AG20443 (cell line): ENCODE measurements at places on chromosomes 11 and 22.

DNA sequence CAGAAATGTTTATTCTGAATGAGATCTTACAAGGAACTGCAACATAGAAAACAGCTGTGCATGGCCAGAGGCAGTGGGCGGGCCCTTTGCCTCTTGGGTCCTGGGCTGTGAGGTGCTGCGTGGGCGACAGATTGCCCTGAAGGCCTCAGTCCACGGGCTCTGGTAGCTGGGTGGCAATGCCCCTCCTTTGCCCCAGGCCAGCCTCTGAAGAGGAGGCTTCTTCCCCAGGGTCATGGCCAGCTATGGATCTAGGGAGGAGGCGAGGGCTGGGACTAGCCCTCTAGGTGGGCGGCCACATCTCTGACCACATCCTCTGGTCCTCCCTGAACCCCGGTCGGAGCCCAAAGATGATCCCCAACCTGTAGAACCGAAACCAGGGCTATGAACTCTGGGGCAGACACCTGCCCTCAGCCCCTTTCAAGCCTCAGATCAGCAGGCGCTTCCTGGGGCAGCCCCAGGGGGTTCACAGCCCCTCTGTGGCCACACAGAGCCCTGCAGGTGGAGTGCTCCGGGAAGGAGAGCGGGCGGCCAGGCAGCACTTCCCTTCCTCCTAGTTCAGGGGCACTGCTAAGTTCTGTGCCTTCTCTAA is 6.6 kb upstream of the CDC42BPG start:
- DNase-seq, result no peak

GRCh38 chr11:73028611-73029010 is 113.5 kb downstream of the FCHSD2 start:
- no peak for DNase-seq

GRCh38 chr11:870127-870413 is 27.4 kb downstream of the TSPAN4 start:
- DNase-seq, result no peak

DNA sequence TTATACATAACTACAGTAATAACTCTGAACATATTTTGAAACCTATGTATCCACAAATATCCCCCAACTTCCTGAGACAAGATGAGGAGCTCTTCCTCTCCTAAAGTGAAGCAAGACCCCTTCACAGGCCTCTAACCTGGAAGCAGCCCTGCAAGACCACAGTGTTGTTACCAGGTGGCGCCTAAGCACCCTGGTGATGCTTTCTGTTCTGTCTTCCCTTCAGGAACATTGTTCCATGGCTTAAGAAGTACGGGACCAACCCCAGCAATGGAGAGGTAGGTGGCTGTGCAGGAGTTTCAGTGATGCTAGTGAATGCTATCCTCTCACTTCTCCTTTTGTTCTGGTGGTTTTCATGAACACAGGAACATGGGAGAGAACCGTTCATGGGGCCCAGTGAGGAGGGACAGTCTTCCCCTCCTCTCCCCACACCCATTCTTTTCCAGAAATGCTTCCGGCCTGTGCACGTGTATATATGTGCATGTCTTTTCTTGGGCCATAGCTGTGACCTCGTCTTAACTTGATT is 6.4 kb downstream of the PPIL2 start:
- no peak for DNase-seq

DNA sequence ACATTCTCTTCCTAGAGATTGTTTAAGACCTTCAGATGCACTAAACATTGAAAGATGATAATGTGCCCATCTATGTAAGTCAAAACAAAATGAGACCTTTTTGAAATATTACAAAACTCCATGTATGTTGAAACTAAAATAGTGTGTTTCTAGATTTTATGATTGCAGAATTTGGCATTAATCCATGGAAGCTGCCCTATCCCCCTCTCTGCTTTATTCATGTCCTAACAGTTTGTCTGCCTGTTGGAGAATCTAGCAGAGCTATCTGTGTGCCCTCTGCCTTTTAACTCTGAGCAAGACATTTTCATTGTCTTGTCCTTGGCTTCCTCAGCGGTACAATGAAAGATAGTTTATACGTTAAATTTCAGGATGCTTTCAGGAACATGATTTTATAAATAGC is 105.5 kb downstream of the FAT3 start:
- DNase-seq, result no peak

GRCh38 chr22:38431266-38432010 is 23.6 kb downstream of the KCNJ4 start:
- DNase-seq, result no peak

DNA sequence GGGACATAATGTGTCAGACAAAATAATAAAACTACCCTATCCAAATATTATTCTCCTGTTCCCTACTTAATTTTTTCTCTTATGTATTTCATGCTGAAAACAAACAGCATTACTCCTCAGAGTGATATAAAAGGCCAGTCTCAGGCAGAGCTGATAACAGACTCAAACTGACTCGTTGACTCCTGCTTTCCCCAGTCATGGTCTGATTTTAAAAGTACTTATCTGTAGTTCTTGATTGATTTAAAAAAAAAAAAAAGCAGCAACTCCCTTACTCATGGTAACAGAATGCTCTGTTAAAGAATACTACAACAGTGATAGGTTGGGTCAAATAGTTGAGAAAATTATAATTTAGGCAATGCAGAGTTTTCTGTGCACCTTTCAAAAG is 90.3 kb upstream of the BARX2 start:
- no peak for DNase-seq

DNA sequence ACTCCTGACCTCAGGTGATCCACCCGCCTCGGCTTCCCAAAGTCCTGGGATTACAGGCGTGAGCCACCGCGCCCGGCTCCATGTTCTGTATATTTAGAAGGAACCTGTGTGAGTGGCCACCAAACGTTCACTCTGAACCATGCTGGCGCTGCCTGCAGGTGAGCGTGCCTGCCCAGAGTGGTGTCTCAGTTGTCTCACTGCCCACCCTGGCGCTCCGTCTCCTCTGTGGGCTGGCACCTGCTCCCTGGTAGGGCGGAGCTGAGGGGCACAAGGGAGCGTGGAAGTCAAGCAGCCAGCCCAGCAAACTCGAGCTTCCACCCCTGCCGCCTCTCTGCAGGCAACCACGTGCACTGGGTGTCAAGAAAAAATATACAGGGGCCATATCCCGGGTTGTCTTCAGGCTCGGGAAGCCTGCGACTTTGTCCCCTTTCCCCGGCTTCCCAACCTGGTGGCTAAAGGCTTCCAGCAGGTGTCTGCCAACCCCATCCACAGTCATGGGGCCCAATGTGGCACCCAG is 16.7 kb downstream of the TXN2 start:
- no peak for DNase-seq
